ENCODE measurements at places on chromosomes 5 and 9.

DNA sequence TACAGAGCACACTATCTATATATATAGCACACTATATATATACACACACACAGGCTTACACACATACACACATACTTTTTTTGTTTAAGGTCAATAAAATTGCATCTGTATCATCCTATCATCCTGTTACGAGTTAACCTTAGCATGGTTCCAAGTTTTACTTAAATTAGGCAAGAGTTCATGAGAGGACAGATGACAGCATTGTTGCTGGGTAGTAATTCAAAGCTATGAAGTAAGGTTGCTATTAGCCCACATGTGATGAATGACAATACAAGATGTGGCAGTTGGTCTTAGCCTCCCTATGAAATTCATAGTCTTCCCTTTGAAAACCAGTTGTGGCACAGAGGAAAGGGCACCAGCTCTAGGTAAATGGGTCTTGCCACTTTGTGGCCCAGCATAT is 438.1 kb downstream of the ACTL7B start:
- DNase-seq: no peak

DNA sequence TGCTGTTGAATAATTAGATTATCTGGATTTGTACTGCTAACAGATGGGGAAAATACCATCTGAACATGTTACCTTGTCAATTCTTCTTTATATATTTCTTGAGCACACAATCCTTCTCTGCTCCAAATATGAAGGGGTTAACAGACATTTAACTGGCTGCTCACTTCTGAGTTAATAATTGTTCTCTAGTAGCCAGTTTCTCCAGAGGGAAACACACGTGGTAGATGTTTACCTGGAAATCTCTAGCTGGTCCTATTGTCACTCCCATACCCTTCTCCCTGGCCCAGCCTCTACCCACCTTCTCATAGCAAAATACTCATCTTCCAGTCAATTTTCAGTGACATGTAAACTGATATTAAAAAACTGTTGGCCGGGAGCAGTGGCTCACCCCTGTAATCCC is 101.5 kb upstream of the ZNF462 start:
- no peak for DNase-seq

DNA sequence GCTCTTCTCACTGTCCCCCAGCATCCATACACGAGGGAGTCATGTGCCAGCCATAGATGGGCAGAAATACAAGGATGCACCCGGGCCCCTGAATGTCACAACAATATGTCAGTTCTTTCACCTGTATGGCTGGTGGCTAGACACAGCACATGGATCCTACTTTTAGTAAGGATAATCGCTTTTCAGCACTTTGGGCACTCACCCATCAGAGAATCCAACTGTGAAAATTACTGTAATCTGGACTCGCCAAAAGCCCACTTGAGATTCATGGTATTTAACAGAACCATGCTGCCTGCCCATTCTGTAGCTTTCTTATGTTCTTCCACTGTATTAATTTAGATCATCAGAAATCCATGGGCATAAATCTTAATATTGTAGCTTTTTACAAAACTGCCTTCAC is 124.8 kb downstream of the FRMD3 start:
- DNase-seq: no peak

DNA sequence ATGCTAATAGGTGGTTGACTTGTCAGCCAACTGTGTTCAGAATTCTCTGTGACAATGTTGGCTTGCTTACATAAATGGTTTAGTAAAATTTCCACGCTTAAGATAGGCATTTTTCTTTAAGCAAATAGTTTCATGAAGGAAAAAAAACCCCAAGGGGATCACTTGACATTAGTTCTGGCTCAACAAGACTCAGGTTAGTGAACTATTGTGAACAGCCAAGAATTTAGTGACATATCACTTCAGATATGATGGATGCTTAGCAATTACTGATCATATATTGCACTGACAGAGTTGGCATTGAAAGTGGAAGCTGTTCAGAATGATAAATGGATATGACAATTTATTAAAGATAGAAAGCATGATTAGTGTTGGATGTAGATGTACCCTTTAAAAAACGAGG is 218.5 kb downstream of the TMEM232 start:
- no peak for DNase-seq

DNA sequence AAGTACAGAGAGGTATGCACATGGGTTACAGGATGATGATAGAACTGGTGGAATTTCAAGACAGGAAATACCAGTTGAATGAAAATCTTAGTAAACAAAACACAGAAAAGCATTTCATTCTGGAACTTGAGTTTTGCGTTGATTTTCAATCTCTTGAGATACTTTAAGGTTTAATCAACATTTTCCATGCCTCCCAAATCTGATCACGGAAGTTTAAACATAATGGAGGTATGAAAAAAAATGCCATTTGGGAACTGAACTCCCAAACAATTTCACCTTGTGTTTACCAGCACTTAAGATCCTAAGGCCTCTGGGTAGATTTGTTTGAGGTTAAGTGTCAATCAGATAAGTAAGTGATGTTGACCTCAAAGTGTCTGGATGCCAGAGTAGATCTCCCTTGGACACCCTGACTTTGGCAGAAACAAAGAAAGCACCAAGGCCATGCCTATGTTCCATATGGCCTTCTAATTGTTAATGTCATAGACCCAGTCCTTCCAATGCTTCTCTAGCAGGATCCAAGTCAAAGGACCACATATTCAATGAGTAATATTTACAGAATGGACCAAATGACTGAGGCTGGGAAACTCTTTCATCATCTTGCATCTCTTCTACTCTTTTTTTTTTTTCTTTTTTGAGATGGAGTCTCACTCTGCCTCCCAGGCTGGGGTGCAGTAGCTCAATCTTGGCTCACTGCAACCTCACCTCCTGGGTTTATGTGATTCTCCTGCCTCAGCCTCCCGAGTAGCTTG is 216.9 kb downstream of the ARRDC3 start:
- no peak for DNase-seq

All from NCI-H526 (cell line).